ENCODE measurements at places on chromosomes 5 and 9. TPM values are rescaled to one million over a fixed set of nuclear protein-coding genes. Genes with fewer than 3 reads are reported as not detected.

DNA sequence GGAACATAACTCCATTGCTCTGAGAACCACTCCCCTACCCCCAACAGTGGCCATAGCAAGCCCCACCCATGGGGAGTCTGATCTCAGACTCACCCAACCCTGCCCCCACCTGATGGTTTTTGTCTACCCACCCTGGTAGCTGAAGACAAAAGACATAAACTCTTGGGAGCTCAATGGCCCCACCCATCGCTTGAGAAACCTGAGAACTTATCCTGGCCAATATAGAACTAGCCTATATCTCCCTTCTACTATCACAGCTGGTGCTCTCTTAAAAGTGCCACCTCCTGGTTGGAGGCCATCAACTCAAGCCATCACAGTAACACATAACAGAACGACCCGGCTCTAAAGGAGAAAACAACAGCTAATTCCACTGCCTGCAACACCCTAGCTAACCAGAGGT lies 47.9 kb upstream of the SNAPC3 start:
- DNase-seq = no peak

- peak; percentile 68 for DNase-seq
Observed at GRCh38 chr5:115419846-115420585, 123.6 kb upstream of the CCDC112 start.

- peak; percentile 45 for DNase-seq
Observed at GRCh38 chr9:89179540-89179894, 899 bp upstream of the SHC3 start.

GRCh38 chr9:91923145-91923544 lies 26.9 kb downstream of the ROR2 start:
- DNase-seq = no peak

DNA sequence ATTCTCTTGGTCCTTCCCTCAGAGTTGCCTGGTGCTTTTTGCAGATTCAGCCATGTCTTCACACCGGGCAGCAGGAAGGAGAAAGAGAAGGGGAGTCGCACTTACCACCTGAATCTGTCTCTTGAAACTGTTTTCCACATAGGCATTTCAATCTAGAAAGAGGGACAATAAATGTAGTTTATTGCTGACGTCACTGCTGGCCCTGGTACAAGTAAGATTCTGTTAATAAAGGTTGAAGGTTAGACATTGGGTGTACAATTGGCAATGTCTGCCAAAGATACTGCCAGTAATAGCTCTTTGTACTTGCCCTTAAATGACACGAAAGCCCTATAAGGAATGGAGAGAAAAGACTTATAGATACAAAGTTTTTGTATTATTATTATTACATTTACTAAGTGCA lies 72.8 kb downstream of the MEGF10 start:
- no peak for DNase-seq

DNA sequence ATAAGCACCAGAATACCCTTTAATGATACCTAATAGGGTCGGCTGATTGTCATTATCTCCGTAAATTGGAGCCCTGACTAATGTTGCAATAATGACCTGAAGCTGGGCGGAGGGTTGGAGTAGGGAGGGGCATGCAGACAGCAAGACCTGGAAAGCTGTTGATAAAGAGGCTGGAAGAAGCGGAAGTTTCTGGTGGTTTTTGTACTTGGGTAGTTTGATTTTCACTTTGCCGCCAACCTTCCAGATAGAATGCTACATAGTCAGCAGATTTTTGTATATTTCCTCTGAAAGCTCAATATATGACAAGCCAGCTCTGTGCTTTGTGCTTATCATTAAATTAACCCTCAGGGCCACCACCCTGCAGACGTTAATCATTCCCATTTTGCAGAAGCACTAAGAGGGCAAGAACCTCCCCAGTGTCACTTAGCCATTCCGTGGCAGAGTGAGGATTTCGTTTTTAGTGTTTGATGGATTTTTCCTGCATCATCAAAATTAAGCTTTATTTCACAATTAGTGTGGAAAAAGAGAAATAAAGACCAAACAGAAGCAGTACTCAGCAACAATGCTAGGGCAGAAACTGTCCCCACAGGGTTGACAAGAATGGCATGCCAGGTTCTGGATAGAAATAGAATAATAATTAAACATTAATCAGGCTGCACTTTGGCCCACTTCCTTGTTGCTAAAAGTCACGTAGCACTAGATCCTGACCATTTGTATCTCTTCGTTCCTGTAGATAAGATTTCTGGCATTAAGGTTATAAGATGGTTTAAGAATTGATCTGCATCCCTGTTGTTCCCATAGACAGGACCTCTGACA lies 34.7 kb downstream of the DIRAS2 start:
- DNase-seq = no peak

DNA sequence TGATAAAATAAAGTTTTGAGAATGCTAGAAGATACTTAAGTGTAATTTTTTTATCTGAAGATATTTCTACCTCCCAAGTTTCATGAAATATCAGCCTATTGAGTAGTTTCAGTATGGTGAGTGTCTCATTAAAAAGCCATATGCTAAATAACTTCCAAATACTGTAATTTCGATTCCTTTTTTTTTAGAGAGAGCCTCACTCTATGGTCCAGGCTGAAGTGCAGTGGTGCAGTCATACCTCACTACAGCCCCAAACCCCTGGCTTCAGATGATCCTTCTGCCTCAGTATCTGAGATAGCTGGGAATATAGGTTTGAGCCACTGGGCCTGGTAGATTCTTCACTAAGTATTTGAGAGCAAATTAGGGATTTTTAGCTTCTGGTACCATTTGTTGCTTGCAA lies 24.5 kb downstream of the CDC42SE2 start:
- DNase-seq = no peak

GRCh38 chr5:94890907-94891306 lies 272.4 kb downstream of the SLF1 start:
- DNase-seq = no peak

- DNase-seq = no peak
Observed at GRCh38 chr9:91359083-91359482, 2.6 kb downstream of the AUH start.

DNA sequence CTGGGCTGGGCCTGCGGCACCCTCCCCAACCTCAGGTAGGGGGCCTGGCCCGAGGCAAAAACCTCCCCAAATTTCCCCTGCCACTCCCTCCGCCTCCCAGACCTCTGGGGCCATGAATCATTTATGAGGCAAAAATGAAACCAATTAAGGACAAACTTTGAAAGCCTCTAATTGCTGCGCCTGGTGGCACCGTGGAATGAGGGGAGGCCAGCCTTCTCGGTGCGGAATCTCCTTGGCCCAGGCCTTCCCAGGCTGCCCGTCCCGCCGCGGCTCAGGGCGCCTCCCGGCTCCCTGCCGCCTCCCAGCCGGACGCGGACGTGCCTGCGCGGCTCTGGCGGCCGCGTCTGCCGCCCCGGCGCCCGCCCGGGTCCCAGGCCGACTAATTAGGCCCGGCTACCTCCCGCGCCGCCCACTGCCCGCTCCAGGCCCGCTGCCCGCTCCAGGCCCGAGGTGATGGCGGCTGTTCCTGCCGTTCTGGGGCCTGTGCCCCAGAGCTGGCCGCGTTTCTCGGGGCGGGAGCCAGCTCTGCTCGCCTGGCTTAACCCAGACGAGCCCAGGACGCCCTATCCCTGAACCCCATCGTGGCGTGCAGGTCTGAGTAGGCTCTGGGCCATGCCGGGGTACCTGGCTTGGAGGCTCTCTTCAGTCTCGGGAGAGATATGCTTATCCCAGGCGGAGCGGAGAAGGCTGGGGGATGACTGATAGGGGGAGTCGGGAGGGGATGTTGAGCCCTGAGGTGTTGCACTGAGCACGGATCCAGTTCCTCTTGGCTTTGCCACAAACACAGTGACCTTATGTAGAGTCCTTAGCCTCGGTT lies 20.1 kb downstream of the CXXC5 start:
- DNase-seq = peak; percentile 51

PKD2L2 gene
- total RNA-seq = 2.4 TPM

TRIM36 gene
- total RNA-seq = 6.3 TPM

DIAPH1 gene
- 16.9 TPM for total RNA-seq

ACTBL2 gene
- 3.1 TPM for total RNA-seq

THBS4 gene
- total RNA-seq = not detected
